ENCODE measurements at places on chromosomes 4 and X.
A peak's percentile ranks its signal among the peaks of the same experiment; 100 is the strongest.

GRCh38 chr4:72525938-72526337, 43.1 kb downstream of the ADAMTS3 start:
- DNase-seq = peak; percentile 96

- DNase-seq = peak; percentile 46
These were observed 31.8 kb upstream of the C4orf50 start for GRCh38 chr4:6049985-6050384.

DNA sequence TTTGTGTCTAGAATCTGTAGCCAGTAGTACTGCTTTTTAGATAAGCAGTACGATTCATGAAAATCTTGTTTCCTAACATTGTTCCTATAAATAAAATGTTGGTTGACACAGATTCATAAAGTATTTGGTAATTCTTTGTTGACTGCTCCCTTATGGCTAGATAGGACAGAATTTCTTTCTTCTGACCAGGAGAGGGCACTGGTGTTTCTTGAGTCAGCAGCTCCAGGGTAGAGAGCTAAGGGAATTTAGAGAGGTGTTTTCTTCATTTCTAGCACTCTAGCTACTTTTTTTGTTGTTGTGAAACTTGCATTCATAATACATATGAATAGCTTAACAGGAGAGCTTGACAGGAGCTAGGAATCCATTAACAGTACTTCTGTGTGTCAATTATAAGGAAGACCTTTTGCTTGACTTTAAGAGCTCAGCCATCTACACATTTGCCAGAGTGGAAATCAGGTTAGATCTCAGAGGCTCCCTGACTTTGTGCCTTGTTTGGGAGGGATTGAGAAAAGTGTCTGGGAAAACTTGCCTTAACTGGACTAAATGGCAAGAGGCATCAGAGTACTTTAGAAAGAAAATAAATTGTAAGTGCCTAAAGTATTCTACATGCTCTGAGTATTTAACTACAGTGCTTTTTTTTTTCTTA, 756.1 kb downstream of the SH3BGRL start:
- no peak for DNase-seq

GRCh38 chr4:24026596-24026995, 136.7 kb upstream of the PPARGC1A start:
- no peak for DNase-seq

GRCh38 chr4:40316333-40316781, 18.8 kb upstream of the CHRNA9 start:
- no peak for DNase-seq

GRCh38 chr4:8435656-8436121, 4.8 kb downstream of the ACOX3 start:
- no peak for DNase-seq

DNA sequence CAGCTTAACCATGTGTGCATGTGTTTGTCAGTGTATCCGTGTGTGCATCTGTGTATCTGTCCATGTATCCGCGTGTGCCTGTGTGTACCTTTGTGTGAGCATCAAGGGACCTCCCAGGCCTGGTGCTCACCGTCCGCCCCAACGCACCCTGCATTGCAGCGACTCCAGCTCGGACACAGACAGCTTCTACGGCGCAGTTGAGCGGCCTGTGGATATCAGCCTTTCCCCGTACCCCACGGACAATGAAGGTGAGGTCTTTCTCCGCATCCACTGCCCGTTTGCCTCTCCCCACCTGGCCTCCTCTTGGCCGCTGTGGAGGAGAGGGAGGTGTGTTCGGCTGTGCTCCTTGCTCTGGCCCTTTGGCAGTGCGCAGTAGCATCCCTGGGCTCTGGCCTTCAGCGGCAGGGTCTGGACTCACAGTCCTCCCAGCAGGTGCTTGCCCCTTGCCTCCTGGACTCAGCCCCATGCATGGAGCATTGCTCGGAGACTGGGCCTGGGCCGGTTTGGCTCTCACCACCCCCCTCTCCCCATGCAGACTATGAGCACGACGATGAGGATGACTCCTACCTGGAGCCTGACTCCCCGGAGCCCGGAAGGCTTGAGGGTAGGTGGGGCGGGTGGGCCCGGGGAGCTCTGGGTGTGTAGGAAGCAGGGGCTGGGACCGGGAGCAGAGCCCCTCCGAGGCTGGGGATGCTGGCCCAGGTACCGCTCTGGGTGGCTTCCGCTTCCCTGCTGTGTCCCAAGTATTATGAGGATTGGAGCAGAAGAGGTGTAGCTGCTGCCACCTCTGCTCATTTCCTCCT, 16.4 kb upstream of the ADD1 start:
- no peak for DNase-seq

GRCh38 chrX:9988762-9989161, 21.6 kb downstream of the CLDN34 start:
- no peak for DNase-seq

GRCh38 chr4:124337874-124338273, 374.7 kb downstream of the ANKRD50 start:
- DNase-seq = peak; percentile 4

GRCh38 chr4:123340381-123340701, 56.3 kb upstream of the SPRY1 start:
- DNase-seq = peak; percentile 2

GRCh38 chrX:74383611-74384010, 37.7 kb upstream of the SLC16A2 start:
- DNase-seq = peak; percentile 29

GRCh38 chr4:178140326-178140915, 698.2 kb upstream of the AGA start:
- DNase-seq = no peak

DNA sequence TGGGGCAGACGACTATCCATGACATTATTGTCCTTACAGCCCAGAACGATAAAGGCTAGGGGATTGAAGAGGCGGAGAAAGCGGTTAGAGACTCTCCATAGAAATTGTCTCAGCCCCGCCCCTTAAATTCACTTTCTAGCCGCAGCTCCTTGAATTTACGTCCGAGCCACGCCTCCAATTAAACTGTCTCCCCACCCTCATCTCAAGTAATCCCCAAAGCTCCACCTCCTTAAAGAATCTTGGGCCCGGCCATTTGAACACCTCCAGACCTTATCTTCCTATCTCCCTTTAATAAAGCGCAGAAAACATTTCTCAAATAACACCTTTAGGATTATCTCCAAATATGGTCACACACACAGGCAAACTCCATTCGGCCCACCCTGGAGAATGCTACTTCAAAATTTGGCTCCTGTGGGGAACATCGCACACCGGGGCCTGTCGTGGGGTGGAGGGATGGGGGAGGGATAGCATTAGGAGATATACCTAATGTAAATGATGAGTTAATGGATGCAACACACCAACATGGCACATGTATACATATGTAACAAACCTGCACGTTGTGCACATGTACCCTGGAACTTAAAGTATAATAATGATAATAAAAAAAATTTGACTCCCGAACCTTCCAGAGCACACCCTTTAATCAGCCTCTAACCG, 7.2 kb upstream of the MAGIX start:
- peak; percentile 55 for DNase-seq

DNA sequence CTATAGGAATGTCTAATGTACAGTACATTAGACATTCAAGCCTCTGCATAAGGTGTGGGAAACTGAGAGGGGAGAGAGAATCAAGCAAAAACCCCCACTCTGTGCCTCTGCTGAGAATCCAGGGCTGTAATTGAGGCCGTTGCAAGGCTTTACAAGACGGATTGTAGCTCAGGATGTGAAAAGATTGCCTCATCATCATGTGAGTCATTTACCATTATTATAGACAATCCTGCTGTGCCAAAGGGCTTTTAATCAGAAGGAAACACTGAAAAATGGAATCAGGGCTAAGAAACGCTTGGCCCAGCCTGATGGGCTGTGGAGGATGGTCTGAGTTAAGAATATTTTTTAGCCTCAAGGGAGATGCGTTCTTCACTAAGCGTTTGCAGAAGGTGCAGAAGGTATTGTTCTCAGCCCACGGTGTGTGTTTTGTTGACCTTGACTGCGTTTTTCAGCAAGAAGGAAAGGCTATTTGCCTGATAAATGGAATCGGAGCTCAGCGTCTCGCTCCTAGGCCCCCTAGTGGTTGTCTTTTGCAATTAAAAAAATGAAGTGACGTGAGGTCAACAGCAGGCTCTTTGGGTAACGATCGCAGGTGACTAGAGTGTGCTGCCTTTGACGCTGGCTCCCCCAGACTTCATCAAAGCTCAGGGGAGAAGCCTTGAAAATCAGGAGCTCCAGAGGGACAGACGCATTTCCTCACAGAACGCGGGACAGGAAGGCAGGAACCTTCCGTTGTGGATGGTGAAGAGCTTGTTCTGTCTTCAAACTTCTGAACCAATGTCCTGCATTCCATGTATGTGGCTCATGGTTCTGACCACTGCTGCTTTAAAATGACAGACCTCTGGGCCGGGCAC, 18.1 kb upstream of the CHRNA9 start:
- DNase-seq = peak; percentile 22

- no peak for DNase-seq
These were observed 232.9 kb upstream of the F9 start for GRCh38 chrX:139297638-139298037.

GRCh38 chr4:67468830-67469229, 76.5 kb downstream of the CENPC start:
- DNase-seq = no peak

DNA sequence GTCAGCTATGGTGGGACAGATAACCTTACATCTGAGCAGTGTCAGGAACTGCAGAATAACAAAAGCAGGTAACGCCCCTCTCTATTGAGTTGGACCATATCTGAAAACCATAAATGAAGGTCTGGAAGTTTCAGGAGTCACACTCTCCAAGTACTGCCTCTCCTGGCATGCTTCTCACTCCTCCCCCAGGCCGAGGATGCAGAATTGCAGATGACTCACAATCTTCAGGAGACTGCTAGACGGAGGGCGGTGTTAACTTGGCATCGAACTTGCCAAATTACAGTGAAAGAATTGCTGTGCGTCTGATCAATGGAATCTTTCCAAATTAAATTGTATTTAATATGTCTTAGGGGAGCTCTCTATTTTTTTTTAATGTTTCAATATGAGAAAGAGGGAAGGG, 67.1 kb upstream of the TRIM2 start:
- DNase-seq = peak; percentile 89

- DNase-seq = no peak
These were observed 29.8 kb downstream of the DCAF8L2 start for GRCh38 chrX:27619975-27620374.

GRCh38 chr4:156949373-156949814, 22.2 kb downstream of the PDGFC start:
- no peak for DNase-seq

DNA sequence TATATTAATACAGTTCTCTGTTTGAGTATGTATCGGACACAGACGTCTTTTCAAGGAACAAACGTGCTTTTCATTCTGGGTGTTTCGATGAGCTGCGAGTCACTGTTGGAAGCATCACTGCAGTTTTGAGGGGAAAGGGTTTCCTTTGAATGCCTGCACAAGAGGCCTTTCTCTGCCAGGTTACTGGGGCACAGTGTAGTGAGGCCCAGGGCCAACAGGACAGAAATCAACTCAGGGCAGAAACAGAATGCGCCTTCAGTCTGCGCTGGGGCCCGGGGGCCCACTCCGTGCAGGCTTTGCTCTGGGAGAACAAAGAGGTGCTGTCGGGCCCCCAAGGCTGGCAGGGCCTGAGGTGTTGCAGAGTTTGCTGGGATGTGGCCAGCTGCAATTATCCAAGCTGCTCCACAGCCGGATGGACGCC, 2.3 kb upstream of the PPP2R3B start:
- no peak for DNase-seq

DNA sequence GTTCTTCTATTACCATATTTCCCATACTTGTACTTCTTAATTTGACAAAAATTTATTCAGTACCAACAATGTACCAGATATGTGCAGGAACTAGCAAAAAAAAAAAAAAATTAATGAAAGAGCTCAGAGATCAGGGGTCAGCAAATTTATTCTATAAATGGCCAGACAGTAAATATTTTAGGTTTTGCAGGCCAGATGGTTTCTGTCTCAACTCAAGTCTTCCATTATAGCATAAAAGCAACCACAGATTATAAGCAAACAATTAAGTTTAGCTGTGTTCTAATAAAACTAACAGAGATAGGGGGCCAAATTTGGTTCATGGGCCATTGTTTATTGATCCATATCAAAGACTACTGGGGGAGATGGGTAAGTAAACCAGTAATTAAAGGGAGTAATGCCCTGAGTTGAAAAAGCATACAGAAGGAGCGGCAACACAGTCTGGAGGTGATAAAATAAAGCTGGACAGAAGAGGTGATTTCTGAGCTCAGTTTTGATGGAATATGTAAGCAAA, 19.3 kb downstream of the NEK1 start:
- DNase-seq = no peak

- no peak for DNase-seq
These were observed 26.0 kb downstream of the NPNT start for GRCh38 chr4:105921301-105921700.

GRCh38 chr4:11072999-11073398, 355.7 kb downstream of the HS3ST1 start:
- no peak for DNase-seq

GRCh38 chr4:163587867-163588266, 93.4 kb downstream of the TMA16 start:
- no peak for DNase-seq

- no peak for DNase-seq
These were observed 192.7 kb downstream of the PTTG2 start for GRCh38 chr4:38152721-38153386.

- peak; percentile 66 for DNase-seq
These were observed 254.2 kb downstream of the ADAMTS3 start for GRCh38 chr4:72314869-72315268.

- DNase-seq = peak; percentile 73
These were observed 107.5 kb upstream of the ACSL4 start for GRCh38 chrX:109840585-109840984.

DNA sequence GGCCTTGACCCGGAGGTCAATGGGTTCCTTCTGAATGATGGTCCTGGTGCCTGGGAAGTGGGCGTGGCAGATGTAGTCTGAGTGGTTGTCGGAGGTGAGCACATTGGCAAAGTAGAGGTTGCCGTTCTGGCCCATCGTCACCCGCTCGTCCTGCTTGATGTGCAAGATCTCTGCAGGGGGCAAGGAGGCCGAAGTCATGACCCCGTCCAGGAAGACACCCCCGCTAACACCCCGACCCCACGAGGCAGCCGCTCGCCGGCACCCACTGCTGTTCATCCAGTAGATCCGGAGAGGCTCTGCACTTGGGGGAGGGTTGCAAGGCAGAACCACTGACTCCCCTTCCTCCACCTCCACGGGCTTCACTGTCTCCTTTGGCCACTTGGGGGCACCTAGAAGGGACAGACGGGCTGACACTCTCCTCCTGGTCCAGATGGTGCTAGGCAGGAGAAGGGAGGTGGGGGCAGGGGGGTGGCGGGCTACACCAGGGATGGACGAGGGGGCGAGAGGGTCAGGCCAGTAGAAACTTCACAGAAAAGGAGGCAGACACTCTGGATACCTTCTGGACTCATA, 15.1 kb downstream of the L1CAM start:
- no peak for DNase-seq
